ENCODE measurements at places on chromosomes 1 and 21.

GRCh38 chr21:15343066-15343465 is 278.3 kb upstream of the NRIP1 start:
- DNase-seq: no peak

GRCh38 chr21:38861056-38861455 is 55.3 kb downstream of the ETS2 start:
- DNase-seq: no peak

GRCh38 chr1:193185901-193186731 is at the start of gene B3GALT2:
B3GALT2 (minus strand) TSS chr1:193186613; CDS start chr1:193181562, 5,051 bp downstream.
- no peak for DNase-seq

DNA sequence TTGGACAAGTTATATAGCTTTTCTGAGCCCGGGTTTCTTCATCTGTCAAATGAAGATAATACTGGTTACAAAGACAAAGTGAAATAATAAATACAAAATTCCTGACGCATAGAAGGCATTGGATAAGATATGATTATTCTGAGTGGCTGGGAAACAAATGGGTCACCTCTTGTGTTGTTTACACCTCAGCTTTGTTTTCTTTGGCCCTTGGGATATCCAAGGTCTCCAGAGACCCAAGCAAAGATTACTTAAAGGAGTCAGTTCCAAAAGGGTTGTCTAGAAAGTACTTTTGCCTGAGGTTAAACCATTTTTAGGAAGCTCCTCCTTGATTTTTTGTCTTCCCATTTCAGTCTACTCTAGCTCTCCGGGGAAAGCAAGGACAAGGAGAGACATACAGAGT is 9.7 kb downstream of the KHDRBS1 start:
- no peak for DNase-seq

DNA sequence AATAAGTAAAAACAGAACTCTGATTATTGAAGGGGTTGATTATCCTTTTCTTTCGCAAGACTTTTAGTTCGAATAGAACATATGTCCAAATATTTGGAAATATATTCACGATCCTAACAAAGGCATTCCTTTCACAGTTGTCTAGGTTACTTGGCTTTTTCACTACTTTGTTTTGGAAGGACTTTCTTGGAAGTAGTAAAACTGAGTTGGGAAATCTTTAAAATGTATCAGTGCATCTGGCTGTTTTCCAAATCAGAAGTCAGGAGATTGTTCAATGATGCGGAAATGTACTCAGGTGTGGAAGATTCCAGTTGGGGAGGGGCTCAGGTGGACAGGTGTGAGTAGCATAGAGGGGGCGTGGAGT is 67.1 kb downstream of the SH3BGR start:
- DNase-seq: no peak

DNA sequence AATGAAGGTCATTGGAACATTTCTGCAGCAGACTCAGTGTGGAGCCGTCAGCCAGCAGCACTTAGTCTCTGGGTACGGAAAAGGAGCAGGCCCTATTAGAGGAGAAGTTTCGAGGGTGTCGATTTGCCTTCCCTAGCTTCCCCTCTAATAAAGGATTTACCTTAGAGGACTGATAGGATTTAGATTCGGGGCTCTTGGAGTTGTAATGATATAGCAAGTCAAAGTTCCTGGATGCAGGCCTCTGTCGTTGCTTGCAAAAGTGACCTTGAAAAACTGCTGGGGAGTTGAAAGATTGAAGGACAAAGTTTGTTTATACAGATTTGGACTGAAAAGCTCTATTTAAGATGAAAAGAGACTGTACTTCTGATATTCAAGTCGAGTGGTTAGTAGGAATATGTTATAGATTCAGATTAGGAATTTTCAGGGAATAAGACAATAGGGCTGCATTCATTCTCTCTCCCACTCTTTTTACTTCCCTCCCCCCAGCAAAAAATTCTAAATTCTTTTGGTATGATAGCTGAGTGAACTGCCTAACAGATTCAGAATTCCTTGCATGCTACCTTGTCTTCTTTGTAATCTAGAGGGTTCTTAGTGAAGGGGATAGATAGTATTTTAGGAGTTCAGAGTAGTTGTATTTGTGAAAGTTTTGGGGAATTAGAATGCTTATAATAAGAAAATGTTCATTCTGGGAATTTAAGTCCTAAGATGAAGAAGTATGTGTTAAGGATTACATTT is 19.2 kb downstream of the NFYC start:
- DNase-seq: no peak

GRCh38 chr1:209526137-209526536 is 57.4 kb upstream of the CAMK1G start:
- DNase-seq: no peak

DNA sequence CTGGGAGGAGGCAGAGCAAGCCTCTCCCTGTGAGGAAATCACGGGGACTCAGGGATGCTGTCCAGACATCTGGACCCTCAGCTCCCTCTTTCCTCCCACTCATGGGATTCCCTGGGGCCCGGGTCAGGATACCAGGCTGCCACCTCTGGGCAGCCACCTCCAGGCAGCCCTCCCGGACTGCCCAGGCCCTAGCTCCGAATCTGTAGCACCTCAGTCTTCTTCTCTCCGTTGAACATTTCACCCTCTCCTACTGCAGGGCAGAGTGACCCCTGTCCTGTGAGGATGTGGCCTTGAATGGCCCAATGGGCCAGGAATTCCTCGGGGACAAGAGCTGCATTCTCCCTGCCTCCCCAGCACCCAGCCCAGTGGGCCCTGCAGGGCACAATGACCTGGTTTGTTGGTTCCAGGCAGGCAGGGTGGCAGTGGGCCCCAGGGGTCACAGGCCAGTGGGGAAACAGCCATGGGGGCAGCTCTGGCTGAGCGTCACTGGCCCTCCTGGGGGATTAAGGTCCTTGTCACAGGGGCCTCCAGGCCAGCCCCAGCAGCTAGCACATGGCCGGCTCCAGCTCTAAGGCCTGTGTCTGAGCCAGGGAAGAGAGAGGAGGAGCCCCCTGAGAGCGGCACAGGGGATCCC is 9.5 kb upstream of the TTC34 start:
- no peak for DNase-seq

DNA sequence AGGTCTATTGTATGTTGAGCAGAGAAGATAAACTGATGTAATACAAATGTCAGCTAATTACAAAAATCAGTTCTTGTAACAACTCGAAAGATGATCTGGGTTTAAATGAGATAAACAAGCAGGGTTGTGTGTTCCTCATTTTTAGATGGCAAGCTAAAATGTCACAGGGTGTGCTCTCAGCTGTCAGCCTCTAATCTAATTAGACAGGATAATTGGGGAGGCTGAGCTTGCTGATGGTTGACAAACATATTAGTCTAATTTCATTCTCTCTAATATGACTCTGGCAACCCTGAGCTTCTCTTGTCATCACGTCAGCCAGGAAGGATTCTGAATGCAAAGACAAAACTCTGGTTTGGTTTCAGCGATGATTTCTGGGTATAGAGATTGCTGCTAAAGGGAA is 335.3 kb upstream of the KAZN start:
- DNase-seq: no peak

DNA sequence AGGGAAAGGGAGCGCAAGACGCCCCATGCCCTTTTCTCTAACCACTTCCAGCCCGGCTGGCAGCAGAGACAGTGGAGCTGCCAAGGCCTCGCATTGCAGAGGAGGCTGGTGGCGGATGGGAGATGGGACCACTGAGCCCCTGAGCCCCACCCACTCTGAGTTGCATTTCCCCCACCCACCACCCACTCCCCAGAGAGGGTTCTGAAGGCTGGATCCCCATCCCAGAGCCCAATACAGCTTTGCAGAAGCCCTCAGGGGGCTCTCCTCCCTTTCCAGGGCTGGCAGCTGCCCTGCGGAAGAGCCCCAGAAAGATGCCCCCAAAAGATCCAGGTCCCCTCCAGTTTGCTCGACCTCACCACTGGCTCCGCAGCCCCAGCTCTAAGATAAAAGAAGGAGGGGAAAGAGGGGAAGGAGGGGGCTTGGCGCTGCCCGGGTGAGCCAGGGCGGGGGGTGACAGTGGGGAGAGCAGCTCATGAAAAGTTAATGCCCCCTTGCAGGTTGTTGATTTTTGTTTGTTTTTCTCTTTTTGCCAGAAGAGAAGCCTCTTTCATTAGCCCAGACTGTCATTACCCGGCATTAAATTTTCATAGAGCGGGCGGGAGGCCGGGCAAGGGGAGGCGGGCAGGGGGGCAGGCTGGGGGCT is 38.4 kb upstream of the CASZ1 start:
- DNase-seq: no peak

DNA sequence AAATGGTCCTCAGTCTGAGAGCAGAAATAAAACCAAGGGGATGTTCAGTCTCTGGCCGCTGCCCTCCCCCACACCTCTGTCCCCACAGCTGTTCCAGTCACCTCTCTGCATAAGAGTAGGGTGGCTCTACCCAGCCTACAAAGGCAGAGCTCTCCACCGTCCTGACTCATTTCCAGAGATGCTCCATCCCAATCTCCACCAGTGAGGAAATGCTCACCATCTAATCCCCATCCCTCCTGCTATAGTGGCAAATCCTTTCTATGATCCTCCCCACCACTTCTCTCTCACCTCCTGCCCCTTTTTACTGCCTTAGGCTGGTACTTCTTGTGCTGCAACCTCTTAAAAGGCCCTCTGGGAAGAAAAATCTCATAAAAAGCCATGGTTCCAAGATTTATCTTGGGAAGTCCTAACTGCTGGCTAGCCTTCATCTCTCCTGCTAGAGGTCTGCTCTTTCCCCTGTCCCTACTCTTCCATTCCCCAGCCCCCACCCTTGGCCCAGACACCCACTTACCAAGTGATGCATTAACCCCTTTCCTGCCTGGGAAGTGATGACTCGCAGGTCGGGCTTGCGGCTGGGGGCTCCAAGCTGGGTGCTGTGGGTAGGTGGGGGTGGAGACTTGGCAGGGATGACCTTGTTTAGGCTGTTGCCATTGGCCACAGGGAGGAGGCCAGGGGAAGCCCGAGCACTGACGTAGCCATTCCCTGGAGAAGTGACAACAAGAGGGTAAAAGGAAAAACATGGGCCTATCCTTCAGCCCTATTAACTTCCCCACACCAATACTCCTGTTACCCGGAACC is 23.9 kb downstream of the MEF2D start:
- DNase-seq: no peak

- no peak for DNase-seq
These were observed 212.6 kb downstream of the TGFB2 start for GRCh38 chr1:218557731-218558130.

DNA sequence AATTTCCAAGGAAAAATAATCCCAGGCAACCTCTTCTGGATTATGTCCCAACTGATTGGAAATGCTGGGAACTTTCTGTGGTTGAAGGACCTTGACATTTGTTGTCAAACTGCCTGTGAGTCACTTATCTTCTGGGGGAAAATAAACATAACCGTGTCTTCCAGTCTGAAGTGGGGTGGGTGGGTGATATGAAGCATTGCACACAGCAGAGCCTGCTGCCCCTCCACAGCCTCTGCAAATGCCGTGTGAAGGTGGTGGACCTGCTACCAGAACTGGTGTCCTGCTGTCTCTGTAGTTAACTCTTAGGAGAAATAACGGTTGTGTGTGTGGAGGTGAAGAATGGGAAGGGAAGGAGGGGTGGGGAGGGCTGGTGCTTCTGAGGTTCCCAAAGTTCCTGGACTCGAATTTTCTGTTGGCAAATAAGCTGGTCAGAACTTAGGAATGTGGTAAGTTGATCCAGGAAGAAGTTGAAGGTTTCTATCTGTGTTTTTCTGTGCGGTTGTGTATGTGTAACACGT is 23.2 kb downstream of the GALNT2 start:
- no peak for DNase-seq

- DNase-seq: no peak
These were observed 122.2 kb upstream of the HOOK1 start for GRCh38 chr1:59692591-59692990.

DNA sequence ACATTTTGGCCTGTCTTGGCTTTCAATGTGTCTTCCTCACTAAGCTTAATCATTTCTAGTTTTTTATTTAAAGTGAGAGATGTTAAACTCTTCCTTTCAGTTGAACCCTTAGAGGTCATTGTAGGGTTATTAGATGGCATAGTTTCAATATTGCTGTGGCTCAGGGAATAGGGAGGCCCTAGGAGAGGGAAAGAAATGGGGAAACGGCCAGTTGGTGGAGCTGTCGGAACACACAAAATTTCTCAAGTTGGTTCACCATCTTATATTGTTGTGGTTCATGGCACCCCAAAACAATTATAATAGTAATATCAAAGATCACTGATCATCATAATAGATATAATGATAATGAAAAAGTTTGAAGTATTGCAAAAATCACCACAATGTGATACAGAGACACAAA is 31.4 kb upstream of the KAZN start:
- DNase-seq: peak; percentile 25

- DNase-seq: no peak
These were observed 39.0 kb upstream of the USH2A start for GRCh38 chr1:216462066-216462775.

GRCh38 chr1:202434059-202434458 is 85.6 kb downstream of the PPP1R12B start:
- no peak for DNase-seq

GRCh38 chr1:50605186-50605875 is 182.1 kb upstream of the DMRTA2 start:
- peak; percentile 12 for DNase-seq

- DNase-seq: no peak
These were observed 75.3 kb downstream of the FOXJ3 start for GRCh38 chr1:42259739-42260064.

DNA sequence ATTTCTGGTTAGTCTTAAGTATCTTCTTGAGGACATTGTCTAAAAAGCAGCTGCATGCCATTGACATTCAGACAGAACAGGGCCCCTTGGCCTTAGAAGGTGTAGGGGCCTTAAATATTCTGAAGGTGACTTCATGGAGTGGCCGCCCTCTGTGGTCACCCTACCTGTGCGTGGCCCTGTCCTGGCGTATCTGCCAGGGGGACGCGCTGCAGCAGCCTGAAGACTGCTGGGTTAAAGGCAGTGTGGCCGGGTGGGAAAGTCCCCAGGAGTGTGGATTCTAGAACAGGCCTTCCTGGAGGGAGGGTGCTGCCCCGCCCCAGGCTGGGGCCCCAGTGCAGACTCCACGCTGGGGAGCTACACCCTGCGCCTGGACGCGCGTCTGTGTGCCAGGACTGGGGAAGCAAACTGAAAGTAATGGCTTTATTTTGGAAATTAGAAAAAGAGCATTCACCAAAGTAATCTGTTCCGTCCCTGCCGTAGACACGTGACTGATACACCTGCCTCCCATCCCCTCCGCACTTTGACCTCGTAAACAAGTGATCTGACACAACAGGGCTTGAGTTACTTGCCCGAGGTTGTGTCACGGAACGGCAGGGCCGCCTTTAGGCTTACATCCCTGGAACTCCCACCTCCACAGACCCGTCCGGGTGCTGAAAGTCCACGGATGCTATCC is 1.8 kb downstream of the AGPAT3 start:
- DNase-seq: no peak

DNA sequence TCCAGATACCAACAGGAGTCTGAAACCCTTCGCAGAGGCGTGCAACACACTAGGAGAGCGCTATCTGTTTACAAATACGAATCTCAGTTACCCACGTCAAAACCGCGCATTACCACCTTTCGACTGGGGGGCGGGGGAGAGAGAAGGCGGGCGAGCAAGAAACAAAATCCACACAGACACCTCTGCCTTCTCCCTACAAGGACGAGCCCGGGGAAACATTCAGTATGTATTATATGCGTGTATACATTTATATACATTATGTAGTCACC is 722 bp downstream of the TUT4 start:
- DNase-seq: peak; percentile 52

GRCh38 chr1:1004420-1004779 is 4.5 kb upstream of the HES4 start:
- DNase-seq: no peak

GRCh38 chr1:107831921-107832320 is 133.1 kb downstream of the VAV3 start:
- DNase-seq: no peak
